CD4-positive, alpha-beta T cell treated with Interleukin-2 at 100 ng/mL for 4 hours (primary cell): ENCODE measurements at places on chromosomes 6 and 20.

GRCh38 chr6:113644861-113645575 lies 212.1 kb upstream of the MARCKS start:
- DNase-seq = no peak

DNA sequence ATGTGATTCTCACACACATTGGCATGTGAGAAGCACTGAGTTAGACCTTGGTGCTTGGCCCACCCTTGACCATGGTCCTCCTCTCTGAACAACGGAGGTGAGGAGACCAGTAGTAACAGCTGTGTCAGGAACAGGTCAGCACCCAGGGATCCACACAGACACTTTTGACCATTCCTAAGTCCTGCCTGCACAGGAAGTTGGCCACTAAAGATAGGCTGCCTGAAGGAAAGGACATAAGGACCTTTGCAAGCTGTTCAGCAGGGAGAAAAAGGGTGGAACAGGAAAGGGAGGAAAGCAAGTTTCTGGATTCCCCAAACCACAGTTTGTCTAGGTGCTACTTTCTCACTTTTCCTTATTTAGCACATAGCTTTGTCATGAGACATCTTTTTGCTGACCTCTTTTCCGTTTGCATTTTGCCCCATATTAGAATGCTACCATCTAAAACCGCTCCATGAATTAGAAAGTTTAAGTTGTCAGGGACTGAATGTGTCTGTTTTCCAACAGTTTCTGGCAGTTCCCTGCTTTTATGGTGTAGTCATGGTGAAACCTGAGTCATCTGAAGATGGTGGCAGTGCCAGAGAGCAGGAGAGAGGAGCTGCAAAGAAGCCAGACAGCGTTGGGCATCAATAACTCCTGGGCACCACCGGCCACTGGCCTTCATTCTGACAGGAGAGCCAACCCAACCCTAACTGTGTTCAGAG lies 1.1 kb upstream of the CD109 start:
- DNase-seq = no peak

DNA sequence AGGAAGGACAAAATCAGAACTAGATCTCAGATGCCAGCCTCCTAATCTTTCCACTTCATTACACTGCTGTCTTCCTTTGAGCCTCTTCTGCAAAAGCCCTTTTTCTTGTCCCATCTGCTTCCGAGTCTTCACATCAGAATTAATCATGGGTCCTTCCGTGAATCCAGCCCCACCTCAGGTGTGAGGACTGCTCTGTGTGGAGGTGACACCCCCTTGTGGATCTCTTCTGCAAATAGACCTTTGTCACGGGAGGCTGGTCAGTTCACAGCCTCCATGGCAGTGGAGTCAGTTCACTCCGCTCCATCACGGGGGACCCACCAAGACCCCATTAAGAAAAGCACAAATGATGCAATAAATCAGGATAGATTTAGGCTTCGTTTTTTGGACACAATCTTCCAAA lies 171.1 kb downstream of the ADAT2 start:
- no peak for DNase-seq

- DNase-seq = no peak
Measured at GRCh38 chr6:100506651-100507050, 41.9 kb upstream of the SIM1 start.

DNA sequence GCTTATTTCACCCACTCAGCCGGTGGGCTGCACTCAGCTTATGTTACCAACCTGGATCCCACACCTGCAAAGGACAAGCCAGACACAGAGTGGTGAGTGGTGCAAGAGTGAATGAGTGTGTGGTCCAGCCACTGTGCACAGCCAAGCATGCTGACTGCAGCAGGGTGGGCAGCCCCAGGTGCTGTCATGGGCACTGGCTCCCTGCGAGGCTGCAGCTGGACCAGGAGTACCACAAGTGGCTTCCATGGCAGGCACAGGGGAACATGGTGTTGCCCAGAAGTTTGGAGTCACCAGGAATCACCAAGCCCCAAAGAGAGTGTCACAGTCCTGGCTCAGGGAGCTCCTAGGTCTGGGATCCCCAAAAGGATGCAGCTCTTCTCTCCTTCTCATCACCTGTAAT lies 1093.4 kb downstream of the KHDRBS2 start:
- DNase-seq = no peak

DNA sequence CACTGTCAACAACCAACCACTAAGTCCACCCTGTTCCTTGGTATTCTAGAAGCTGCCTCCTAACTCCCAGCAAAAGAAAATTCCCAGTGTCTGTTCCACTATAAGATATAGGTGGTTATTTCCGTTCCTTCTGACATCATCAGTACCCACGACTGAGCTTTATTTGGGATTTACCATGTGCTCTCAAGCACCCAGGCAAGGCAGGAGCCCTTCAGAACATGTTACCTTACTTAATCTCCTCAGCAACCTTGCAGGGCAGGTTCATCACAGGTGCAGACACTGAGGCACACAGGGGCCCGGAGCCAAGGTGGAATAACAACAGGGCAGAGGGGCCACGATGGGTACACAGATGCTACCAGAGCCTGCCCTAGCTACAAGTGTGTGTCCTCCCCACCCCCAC lies 10.8 kb downstream of the ABHD16A start:
- no peak for DNase-seq

DNA sequence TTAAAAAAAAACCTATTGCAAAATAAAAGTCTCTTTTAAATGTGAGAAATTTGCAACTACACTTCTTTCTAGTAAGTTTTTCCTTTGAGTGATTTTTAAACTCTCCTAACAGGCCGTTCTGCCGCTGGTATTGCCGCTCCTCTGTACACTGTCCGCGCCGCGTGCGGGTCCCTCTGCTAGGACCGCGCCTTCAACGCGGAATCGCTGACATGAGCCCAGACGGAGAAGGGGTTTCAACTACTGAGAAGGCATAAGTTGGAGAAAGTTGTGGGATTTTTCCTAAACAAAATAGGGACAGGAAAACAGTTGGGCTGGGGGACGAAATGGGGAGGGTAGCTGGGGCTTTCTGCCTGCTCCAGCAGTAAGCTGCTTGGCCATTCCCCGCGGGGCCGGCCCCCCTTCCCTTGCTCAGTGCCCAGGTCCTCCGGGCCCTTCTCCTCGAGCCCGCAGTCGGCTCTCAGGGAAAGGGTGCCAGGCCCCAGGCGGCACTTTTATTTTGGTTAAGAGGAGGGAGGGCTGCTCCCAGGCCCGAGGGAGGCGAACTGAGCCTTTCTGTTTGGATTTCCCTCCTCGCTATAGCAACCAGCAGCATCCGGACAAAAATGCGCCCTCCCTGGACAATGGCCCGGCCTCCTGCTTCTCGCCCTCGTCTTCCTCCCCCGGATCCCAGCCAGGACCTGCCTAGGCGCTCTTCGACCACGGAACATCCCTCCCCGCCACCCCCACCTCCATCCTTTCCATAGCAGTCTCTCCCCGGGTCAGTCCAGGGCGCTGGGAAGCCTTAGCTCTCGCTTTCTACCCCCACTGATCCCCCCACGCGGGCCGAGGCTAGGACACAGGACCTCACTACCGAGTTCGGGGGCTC lies 6.8 kb upstream of the POU3F2 start:
- DNase-seq = no peak

DNA sequence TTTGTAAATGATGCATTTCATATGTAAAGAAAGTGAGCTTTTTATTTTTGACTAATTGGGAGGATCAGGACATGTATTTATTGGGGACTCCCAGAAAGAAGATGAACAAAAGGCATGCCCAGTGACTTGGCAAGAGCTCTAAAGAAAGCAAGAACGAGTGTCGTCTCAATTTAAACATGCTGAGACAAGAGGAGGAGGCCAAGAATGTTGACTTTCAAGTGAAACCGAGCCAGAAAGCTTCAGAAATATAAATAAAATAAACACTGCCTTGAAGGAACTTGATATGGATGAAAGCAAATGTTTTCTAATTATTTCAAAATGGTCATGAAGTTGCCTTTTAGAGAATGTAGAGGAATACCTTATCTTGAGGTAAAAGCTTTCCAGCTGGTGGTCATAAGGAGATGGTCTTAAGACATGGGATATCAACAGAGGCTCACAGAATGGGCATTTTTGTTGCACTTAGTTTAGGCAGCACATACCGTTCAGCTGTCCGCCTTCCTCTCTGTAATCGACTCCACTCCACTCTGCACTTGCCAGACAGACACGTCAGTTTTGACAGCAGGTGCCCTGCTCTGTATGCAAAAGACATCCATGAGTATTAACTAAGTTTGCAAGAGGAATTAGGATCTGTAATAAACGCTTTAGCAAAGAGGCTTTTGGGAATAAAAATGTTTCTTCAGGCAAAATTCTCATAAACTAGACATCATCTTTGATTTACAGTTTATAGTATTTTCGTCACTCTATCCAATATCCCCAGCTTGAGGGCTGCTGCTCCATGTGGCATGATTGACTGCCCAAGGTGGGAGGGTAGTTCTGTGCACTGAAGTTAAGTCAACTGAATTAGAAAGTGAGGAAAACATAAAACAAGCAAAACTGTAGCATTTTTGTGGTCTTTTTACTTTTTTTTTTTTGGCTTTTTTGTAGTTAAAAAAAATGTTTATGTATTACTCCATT lies 613.1 kb downstream of the PKHD1 start:
- no peak for DNase-seq

DNA sequence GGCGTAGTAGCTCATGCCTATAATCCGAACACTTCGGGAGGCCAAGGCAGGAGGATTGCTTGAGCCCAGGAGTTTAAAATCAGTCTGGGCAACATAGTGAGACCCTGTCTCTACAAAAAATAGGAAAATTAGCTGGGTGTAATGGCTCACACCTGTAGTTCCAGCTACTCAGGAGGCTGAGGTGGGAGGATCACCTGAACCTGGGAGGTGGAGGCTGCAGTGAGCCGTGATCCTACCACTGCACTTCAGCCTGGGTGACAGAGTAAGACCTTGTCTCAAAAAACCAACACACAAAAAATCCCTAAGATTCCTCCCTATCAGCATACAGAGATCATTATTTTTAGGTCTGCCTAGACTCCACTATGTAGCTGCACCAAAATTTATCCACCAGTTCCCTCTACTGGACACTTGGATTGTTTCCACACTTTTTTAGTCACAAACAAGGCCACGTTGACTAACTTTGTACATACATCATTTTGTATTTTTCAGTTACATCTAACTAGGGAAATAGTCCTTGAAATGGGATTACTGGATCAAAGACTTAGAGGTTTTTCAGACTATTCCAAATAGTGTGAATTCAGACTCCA lies 3.6 kb upstream of the PHF1 start:
- DNase-seq = peak; percentile 29

DNA sequence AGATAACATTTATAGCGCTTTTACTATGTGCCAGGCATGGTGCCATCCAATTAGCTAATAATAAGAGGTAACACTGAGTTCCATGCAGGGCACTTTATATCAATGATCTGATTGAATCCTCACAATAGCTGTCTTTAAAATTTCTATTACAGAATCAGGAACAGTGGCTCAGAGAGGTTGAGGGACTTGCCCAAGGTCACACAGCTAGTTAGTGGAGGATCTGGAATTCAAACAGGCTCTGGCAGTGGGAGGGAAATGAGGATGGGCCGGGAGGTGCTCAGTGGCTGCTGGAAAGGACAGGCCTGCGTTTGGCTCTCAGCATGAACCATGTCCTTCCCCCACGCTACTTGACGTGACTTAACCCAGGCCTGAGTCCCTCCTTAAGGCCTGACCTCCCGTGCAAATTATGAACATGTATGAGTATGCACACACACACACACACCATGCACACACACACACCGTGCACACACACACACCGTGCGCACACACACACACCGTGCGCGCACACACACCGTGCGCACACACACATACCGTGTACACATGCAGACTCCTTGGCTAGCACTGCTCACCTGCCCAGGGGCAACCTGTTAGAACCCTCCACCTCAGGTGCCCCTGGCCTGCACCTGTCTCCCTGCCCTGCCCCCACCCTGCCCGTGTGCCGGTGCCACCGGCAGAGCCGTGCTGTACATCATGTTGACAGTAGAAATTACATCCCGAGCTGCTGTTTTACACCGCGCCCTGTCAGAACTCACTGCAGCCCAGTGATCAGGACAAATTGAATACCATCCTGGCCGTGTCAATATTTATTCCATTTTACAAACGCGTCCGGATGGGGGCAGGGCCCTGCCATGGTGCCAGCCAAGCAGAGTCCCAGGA lies 43.7 kb downstream of the CDH22 start:
- DNase-seq = no peak

DNA sequence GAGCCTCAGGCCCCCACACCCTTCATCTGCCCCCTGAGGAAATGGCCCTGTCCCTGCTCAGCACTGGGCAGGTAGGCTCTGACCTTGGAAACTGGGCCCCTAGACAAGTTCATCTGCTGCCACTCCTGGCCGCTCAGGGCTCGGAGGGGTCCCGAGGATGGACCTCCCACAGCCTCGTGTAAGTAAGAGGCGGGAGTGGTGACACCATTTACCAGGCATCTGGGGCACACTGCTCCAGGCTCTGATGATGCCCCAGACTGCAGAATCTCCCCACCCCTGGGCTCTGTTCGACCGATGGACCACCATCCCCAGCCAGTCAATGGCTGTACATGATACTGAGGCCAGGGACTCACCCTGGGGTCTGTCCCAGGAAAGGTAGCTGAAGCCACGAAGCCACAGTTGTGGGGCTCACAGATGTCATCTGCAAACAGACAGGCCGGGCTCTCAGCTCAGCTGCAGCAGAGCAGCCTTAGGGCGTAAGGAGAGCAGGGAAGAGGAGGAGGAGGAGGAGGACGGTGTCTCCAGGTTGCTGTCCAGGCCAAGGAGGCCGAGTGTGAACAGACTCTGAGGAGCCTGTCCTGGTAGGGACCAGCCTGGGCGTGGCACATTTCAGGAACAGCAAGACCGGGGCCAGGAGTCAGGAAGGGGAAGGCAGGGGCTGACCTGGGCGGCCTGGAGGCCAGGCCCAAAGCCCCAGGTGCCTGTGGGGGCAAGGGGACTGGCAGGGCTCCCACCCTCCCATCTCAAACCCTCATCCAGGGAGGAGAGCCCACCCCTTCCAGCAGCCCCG lies 300.4 kb downstream of the TAF4 start:
- DNase-seq = no peak

GRCh38 chr6:49764571-49765236 lies 20.5 kb upstream of the CRISP3 start:
- no peak for DNase-seq

GRCh38 chr20:50294164-50295088 lies 103.8 kb downstream of the CEBPB start:
- DNase-seq = no peak
